Aorta (tissue), 5 donors: ENCODE measurements at places on chromosomes 7 and 10.

- no peak for DNase-seq
Observed at GRCh38 chr10:62721687-62722086, 82.8 kb upstream of the ADO start.

DNA sequence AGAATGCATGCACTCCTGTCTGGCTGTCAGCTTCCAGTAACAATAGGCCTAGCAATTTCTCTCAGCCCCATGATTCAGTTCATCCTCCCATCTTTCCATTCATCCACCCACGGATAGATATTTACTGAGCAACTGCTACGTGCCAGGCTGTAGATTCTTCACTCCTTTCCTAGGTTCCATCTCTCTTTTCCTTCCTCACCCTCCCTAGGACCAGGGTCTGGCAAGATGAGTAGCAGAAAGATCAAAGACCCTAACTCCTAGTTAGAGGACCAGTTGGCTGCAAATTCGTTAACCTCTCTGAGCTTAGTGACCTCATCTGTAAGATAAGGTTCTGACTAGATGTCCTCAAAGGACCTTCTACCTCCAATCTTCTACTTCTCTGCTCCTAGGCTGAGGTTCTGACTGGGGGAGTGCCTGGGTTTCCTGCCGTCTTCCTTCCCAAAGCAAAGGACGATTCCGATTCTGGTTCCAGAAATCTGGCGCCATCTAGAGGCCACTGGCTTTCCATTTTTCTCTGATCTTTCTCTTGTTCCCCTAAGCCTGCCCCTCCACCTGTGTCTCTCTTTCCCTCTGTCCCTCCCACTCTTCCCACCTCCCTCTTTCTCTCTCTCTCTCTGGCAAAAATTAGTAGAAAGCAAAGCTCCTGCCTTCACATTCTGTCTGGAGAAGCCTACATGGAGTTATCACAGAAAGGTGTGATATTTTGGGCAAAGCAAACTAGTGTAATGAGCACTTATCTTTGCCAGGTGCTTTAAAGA is 26.2 kb downstream of the TBATA start:
- DNase-seq, result peak; percentile 73

GRCh38 chr7:121985476-121986030 is 112.6 kb downstream of the PTPRZ1 start:
- DNase-seq, result no peak

DNA sequence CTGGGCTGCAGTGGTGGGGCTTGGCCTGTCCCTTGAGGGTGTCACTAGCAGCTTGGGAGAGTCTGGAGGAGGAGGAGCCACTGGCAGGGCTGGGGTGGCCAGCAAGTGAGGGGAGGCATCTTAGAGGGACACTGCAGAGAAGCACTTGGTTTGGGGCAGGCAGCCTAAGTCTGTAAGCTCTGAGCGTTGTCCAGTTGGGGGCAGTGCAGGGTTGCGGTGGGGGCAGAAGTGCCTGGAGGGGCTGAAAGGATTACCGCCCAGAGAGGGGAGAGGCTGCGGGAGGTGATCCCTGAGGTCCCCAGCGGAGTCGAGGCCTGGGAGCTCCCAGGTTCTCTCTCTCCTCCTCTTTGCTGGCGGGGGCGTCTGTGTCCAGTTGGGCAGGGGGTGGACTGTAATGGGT is 7.4 kb downstream of the ADCYAP1R1 start:
- DNase-seq, result no peak

DNA sequence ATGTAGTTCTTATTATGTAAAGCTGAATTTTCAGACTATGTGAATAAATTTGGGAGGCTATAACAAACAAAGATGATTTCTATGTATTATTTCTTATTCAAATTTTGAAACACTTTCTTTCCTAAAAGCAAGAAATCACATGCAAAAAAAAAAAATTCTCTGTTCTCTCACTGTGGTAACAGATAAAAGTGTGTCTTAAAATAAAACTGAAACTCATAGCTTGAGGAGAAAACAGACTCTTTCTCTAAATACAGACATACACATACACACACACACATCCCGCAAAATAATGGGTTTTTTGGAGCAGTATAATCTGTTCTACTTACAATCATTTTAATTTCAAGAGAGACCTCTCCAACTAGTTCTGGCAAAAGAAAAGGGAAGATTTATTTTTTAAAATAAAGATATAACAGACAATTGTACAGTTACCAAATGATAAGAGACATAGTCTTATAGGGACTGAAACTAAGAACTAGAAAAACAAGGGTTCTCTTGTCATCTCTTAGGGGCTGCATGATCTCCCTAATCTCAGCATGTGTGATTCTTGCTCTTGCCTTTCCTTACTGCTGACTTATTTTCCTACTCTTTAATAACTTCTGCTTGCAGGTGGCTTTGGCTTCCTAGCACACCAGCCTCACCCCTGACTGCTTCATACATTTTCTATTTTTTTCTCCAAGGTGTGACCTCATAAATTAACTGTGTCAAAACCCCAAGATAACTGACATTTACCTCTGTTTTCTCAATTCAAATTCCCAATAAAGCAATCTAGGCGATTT is 483.5 kb upstream of the POT1 start:
- no peak for DNase-seq

DNA sequence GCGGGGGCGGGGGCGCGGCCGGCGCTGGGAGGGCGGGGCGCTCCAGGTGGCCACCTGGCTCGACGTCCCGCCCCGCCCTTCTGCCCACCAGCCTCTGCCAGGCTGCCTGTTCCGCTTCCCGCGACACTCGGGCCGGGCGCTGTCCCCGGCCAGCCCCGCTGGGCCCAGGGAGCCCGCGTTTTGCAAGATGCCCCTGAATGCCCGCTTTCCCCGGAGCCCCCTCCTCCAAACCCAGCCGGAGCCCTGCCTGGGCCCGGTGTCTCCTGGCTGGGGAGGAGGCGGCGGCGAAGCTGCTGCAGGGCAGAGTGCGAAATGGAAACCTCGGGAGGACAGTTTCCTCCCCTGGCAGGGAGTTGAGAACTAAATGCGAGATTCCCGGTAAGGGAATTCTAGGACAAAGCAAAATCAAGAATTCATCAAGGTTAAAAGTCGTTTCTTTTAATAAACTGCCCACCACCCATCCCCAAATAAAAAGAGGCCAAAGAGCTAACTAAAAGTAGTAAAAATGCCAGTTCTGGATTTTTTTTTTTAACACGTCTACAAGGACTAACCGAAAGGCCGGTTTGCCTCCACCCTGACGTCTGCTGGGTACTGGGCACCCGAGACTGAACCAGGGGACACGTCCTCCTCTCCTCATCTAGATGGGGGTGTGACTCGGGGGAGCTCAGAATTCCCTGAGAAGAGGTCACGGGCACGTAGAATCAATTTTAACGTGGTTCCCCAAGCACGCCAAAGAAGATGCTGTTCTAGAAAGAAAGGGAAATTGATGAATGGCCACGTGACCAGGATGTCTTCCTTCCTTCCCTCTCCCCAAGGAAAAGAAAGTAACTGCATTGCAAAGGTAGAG is 200.4 kb upstream of the NFE2L3 start:
- DNase-seq, result no peak

GRCh38 chr10:53029449-53029848 is 256.9 kb upstream of the MBL2 start:
- no peak for DNase-seq

- no peak for DNase-seq
Observed at GRCh38 chr10:88926566-88927415, 25.8 kb downstream of the ACTA2 start.

GRCh38 chr7:69624435-69625230 is 26.4 kb downstream of the AUTS2 start:
- no peak for DNase-seq

- no peak for DNase-seq
Observed at GRCh38 chr7:92466682-92467081, 11.1 kb downstream of the ERVW-1 start.

DNA sequence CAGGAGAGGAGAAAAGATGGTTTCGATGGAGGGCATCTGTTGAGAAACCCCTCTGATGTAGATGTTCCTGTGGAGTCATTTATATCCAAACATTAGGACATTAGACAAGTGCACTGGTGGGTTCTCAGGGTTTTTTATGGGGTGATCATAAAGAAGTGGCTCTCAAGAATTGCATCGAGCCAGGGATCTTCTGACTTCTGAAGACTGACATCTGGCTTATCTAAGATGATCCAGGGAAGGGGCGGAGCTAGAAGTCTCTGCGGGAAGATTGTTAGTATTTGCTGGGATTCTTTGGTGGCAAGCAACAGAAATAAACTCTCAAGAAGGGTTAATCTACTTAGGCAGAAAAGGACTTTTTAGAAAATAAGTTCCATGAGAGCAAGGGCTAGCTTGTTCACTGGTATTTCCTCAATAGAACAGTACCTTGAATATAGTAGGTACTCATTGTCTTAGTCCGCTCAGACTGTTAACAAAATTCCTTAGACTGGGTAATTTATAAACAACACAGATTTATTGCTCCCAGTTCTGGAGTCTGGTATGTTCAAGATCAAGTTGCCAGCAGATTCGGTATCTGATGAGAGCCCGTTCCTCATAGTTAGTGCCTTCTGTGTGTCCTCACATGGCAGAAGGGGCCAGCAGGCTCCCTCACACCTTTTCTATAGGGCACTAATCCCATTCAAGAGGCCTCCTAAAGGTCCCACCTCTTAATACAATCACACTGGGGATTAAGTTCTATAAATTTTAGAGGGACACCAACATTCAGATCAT is 28.5 kb upstream of the SYPL1 start:
- DNase-seq, result no peak

- no peak for DNase-seq
Observed at GRCh38 chr7:150325110-150325611, 1.8 kb upstream of the ACTR3C start.
